Mesenchymal stem cell (in vitro differentiated cells and primary cell): ENCODE measurements at places on chromosomes 2 and 18.
A peak's percentile ranks its signal among the peaks of the same experiment; 100 is the strongest.

- peak; percentile 7 for DNase-seq
These were observed 215.3 kb upstream of the DSEL start for GRCh38 chr18:67731851-67732250.

GRCh38 chr2:33210626-33211025 is 263.9 kb downstream of the LTBP1 start:
- peak; percentile 97 for DNase-seq

- no peak for DNase-seq
These were observed 156.8 kb upstream of the RBMS1 start for GRCh38 chr2:160650196-160651118.

DNA sequence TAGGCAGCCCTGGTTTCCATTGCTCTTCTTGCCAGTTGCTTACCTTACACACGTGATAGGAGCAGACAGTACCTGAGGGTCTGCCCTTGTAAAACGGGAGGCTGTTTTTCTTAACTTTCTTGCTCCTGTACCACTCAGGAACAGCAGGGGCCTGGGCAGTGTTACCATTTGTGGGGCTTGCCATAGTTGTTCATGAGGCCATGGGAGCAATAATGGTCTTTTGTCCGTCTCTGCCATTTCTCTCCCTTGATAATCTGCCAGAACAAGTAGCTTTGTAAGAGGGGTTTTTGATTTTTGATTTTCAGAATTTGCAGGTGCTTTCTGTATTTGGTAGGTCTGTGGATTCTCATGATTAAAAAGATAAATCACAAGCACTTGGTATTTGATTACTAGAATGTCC is 259.0 kb downstream of the PHLPP1 start:
- no peak for DNase-seq

DNA sequence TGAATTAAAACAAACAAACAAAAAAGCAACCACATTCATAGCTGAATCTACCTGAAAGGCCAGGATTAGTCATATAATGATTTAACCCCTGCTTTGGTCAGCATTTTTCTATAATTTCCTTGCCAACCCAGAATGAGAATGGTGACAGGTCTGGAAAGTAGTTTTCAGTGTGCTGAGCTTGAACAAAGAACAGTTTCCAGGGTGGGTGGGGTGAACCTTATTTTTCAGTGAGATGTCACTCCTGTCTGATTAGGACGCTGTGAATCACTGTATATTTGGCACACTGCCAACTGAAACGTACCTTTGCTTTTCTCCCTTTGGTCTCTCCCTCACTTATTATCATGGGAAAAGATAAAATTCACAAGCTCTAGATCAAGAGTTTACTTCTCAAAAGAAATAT is 35.0 kb upstream of the DSC1 start:
- no peak for DNase-seq

- DNase-seq = no peak
These were observed 505.1 kb downstream of the CNTNAP5 start for GRCh38 chr2:124530203-124530602.

DNA sequence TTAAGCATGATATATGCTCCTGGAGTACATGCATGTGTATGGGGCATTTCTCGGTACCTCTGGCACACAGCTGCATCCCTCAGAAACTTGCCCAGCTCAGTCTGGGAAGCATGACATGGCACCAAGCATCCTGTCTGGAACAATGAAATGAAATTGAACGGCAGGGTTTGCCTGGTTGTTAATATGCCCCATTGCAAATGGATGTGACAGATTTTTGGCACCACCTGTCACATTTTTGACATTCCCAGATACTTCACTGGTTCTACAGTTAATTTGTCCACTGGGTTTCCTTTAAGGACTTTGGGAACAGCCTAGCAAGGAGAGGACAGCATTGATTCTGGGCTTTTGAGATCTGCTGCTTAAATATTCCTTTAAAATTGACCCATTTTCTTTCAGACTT is 305.8 kb downstream of the TSN start:
- DNase-seq = no peak
